ENCODE measurements at places on chromosomes 2 and 18.

GRCh38 chr2:199907008-199907714 lies 3.9 kb upstream of the C2orf69 start:
- DNase-seq, result no peak

- DNase-seq, result no peak
These were observed 54.9 kb downstream of the SDC1 start for GRCh38 chr2:20169796-20170703.

GRCh38 chr2:215755641-215756345 lies 257.6 kb downstream of the MREG start:
- DNase-seq, result peak; percentile 72

DNA sequence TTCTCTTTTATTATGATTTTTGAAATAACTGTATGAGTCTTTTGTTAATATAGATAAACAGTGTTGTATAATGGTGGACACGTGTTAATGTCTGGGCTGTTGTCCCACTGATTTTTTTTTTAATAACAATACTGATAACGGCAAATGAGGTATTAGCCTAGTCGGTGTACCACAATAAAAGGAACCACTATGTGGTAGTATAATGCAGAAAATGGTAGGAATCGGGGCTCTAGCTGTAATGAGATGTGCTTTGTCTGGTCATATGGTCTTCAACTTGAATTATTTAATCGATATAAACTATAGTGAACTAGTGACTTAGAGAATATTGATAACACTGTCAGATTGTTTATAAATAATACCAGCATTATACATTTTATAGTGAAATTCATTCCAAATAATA lies 517.9 kb upstream of the SPHKAP start:
- DNase-seq, result no peak

- peak; percentile 98 for DNase-seq
These were observed at the start of gene LRPPRC for GRCh38 chr2:43995733-43996533. Gene LRPPRC (minus strand): TSS chr2:43995989. CDS start chr2:43995947, 42 bp downstream.

DNA sequence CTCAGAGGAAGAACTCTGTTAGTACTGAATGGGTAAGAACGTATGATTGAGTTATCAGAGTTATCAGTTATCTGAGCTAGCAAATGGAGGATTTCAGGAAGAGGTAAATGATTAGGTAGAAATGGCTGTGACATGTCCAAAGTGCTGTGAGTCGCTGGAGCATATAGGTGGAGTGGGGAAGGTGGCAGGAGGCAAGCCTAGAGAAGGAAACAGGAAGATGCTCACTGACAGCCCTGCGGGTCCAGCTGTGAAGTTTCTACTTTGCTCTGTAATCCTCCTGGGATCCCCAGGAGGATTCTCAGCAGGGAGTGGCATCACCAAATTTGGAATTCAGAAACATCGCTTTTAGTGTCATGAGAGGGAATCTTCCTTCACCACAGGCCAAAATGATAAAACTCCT lies 52.0 kb downstream of the GYPC start:
- no peak for DNase-seq

GRCh38 chr2:215847056-215847455 lies 166.3 kb downstream of the MREG start:
- no peak for DNase-seq
